NCI-H526 treated with DMSO at 0.1 percent for 48 hours (cell line): ENCODE measurements at places on chromosomes 12 and 14.

DNA sequence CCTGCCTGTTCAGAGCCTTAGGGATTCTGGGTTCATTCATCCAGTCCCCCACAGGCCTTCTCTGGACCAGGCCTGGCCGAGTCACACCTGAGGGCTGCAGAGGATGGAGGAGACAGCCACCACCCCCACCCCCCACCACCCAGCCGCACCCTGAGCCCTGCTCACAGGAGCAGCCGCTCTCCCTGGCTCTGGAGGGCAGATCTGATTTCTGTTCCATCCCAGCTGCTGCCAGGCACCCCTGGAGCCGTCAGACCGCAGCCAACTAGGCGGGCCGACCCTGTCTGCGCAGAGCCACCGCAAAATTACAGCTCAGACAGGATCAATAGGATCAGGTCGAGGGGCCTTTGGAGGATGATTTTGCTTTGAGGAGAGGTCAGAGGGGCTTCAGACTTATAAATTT lies 154.6 kb upstream of the MYL2 start:
- no peak for DNase-seq

DNA sequence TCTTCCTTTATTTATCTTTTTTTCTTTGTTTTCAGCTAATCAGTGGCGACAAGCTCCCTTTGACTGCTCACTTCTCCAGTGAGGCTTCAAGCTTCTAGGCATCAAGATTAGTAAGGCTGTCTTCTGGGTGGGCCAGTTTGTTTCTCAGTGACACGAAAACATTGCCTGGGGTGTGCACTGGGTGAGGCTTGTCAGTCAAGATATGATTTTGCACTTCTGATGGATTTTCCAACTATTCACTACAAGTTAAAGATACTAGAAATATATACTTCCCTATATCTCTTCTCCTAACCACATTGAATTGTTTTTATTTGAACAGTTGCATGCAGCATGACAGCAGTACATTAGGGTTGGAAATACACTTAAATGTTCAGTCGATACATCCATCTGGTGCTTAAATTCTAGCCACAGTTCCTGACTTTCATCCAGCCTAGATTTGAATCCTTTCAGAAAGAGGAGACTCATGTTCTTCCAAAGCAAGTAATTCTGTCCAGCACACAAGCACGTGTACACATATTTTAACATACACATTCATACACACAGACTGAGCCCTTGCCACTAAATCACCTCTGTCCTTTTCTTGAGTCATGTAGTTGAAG lies 275.6 kb upstream of the NOVA1 start:
- no peak for DNase-seq

- no peak for DNase-seq
These were observed 409.0 kb downstream of the DAD1 start for GRCh38 chr14:22180045-22180444.

- no peak for DNase-seq
These were observed 862 bp upstream of the HOTAIR start for GRCh38 chr12:53975479-53976152.
